ENCODE measurements at places on chromosomes 6 and 20.

- no peak for DNase-seq
Measured at GRCh38 chr20:19423097-19423899, 210.9 kb downstream of the SLC24A3 start.

GRCh38 chr6:63493557-63493956 lies 78.7 kb upstream of the LOC128125822 start:
- DNase-seq: no peak

GRCh38 chr6:167832497-167833395 lies 6.0 kb downstream of the AFDN start:
- DNase-seq: no peak

- no peak for DNase-seq
Measured at GRCh38 chr6:45568626-45569025, 190.9 kb upstream of the SUPT3H start.

DNA sequence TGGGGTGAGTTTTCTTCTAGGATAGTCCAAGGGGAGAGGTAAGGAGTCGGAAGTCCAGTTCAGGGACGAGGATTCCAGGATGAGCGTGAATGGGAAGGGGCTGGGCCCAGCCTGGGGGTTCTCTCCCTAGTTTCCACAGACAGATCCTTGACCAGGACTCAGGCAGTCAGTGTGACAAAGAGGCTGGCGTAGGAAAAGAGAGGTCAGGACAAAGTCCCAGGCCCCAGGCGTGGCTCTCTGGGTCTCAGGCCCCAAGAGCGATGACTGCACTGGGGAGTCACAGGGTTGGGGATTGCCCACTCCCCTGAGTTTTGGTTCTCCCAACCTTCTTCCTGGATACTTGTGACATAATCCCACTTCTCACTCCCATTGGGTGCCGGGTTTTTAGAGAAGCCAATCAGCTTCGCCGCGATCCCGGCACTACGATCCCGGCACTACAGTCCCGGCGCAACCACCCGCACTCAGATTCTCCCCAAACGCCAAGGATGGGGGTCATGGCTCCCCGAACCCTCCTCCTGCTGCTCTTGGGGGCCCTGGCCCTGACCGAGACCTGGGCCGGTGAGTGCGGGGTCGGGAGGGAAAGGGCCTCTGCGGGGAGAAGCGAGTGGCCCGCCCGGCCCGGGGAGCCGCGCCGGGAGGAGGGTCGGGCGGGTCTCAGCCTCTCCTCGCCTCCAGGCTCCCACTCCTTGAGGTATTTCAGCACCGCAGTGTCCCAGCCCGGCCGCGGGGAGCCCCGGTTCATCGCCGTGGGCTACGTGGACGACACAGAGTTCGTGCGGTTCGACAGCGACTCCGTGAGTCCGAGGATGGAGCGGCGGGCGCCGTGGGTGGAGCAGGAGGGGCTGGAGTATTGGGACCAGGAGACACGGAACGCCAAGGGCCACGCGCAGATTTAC lies 46.2 kb upstream of the TRIM26 start:
- peak; percentile 87 for DNase-seq

- no peak for DNase-seq
Measured at GRCh38 chr6:51477711-51478311, 609.6 kb downstream of the PKHD1 start.

- peak; percentile 24 for DNase-seq
Measured at GRCh38 chr6:124961777-124962638, at the start of gene RNF217. RNF217 (plus strand) TSS chr6:124962437; CDS start chr6:124962545, 108 bp downstream.

- DNase-seq: no peak
Measured at GRCh38 chr6:80105972-80106417, 476 bp upstream of the BCKDHB start.

GRCh38 chr6:41093729-41094128 lies 21.0 kb downstream of the NFYA start:
- DNase-seq: no peak

DNA sequence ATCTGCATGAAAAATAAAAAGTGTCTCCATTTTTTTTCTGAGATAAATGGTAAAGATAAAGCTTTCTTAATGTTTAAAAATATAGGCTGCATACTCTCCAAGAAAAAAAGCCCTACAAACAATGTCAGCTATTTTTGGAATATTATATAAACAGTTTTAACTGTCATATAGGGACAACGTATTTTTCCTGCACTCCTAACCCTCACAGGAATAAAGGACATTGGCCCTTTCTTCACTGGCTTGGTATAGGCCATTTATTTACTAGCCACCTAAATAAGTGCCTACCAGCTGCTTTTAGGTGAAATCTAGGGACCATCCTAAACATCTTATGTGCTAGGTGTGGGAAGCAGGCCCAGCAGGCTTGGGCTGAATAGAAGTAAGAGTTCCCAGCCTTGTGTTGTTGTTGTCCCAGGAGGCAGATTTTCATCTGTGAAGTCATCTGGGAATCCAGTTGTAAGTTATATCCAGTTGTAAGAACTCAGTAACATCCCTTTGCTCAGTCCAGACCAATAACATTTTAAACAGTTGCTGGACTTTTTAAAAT lies 21.3 kb downstream of the FOXO3 start:
- DNase-seq: no peak

GRCh38 chr20:52306477-52306876 lies 114.9 kb upstream of the ZFP64 start:
- no peak for DNase-seq

- peak; percentile 59 for DNase-seq
Measured at GRCh38 chr20:4038047-4038459, 22.7 kb upstream of the RNF24 start.

Measured in COLO829 (cell line).